Astrocyte of the cerebellum (primary cell): ENCODE measurements at places on chromosomes 7 and 10.
A peak's percentile ranks its signal among the peaks of the same experiment; 100 is the strongest.

DNA sequence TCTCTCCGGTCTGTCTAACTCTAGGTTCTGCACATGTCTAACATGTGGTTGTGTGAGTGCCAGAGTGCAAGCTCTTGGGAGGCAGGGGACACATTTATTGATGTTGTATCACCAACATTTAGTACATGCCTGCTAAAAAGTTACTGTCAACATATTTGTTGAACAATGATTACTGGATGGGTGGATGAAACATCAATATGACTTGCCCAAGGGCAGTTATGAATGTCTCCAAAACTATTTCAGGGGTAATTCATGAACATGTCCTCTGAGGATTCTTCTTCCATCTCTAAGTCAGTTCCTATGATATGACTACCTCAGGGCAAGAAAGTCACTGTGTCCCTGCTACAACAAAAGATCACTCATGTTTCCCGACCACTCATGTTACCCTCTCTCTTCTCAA is 91.3 kb upstream of the STEAP1B start:
- DNase-seq, result no peak

DNA sequence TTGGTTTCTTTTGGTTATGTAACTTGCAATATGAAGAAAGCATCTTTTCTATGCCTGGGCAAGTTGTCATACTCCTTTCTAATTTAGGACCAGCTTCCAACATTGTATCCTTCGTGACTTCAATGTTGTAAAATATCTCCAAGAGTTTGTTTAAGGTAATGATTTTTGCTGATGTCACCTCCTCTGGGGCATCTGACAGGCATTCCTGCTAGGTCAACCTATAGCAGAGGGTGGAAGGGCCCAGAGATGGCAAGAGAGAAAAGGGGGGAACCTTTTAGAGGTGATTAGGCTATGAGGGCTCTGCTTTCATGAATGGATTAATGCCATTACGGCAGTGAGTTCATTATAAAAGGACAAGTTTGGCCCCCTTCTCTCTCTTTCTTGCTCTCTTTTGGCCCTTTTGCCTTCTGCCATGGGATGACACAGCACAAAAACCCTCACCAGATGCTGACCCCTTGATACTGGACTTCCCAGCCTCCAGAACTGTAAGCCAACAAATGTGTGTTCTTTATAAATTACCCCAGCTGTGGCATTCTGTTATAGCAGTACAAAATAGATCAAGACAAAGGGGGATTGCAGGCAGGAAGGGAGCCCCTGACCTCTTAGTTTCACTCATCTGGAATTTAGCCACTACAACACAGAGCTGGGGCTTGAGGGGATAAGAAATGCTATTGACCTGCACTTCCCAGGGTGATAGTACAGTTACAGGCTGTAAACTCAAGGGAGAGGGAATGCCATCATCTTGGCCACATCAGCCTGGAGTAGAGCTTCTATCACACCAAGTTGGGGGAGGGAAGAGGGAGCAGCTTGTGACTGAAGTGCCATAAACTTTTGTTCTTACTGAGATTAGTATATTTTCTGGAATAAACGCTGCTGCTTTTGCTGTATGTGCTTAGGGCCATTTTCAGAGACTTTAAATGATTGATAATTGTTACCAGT is 195.9 kb downstream of the CFTR start:
- no peak for DNase-seq

DNA sequence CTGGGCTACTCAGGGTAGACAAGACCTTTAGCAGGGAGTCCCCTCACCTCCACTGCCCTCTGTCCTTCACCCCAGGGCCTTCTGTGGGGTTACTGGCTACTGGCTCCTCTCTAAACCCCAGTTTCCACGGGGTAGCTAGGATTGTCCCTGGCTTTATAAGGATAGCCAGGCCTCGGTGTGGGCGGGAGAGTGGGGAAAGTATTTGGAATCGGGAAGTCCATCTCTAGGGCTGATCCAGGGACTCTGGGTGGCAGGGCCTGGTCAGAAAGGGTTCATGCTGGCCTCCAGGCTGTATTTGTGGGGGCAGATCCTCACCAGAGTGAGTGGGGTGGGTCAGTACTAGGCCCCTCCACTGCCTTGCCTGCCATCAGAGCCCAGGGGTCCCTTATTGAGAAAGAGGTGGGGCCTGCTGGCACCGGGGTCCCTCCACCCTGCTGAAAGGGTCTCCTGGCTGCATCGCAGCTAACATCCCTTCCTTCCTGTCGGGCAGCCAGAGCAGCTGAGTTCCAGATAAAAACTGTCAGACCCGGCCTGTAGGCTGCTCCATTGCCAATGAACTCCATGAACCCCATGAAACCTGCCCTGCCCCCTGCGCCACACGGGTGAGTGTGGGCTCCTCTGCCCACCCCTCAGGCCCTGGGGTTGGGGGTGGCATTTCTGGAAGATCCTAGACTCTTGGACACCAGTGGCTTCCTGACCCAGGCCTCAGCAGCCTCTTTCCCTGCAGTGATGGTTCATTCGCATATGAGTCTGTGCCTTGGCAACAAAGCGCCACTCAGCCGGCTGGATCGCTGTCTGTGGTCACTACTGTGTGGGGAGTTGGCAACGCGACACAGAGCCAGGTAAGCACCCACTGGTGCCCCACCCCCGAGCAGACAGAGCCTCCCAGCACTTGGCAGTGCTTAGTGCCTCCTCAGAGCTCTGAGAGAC is 7.3 kb downstream of the ZMIZ2 start:
- DNase-seq, result no peak

- DNase-seq, result no peak
Observed at GRCh38 chr7:87920578-87920977, 13.5 kb upstream of the ADAM22 start.

DNA sequence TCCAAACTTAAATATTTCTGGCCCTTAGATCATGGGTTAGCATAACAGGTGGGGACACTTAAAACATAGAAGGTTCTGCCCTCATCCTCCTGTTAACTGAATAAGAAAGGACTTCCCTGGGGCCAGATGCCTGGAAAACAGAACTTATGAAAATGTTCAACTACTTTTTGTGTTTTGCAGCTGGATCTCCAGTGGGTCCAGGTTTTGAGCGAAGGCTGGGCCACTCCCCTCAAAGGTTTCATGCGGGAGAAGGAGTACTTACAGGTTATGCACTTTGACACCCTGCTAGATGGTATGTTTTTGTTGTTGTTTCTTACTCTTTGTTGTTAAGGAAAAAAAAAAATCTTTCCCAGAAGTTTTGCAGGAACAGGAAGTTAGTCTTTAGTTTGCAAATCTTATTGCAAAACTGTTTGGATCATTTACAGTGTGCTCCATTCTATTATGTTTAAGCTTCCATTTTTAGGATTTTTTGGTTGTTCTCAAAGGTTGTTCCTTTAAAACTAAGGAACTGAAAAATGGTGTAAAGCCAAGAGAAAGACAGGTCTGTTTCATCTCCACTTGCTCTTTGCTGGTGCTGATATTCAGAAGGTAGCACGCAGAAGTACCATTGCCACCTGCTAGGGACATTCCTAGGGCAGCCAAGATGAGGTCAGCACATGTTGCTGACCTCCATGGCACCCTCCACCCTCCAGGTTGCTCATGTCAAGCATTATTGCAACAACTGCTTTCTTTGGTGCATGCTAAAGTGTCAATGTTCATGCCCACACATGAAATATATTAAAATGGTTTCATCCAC is 56.1 kb downstream of the PAPSS2 start:
- no peak for DNase-seq

DNA sequence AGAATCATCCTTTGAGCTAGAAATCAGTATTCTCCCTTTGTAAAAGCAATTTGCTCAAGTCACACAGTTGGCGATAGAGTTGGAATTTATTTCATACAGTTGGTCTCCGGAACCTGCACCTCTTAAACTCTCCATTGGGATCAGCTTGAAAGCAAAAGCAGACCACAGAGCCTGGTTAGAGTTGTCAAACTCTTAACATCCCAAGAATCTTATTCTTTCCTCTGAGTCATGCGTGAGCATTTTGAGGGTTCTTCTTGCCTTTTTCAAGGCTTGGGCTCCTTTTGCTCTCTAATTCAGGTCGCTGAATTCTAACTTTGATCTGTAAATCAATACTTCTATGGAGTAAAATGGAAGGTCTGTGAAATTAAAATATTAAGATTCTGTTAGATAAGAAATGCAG is 19.6 kb upstream of the SCIN start:
- DNase-seq, result peak; percentile 34

DNA sequence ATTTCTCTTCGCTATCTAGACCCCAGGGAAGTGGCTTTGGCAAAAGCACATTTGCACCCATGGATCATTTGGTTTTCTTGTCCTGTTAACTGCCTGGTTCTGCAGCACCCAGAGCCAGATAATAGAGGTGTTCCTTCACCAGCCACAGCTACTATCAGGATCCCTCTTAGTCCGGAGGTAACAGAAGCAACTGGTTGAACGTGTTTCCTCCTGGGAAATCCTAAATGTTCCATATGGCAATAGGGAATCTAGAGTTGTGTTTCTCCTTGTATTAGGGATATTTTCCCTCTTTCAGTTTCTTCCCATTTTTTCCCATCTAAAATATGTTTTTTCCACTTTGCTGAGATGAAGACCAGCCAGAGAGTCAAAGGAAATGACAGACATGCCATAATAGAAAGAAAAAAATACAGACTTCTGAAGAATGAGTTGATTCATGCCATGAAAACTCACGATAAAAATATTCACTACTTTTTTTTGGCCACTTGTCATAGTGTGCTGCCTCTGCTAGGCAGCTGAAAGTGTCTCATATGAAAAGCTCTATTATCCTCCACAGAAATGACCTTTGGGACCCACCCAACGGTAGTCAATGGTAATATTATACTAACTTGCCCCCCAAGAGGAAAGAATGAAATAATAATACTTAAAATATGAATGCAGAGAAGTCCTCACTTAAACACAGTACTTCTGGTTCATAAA is 472.8 kb downstream of the KCNMA1 start:
- DNase-seq, result no peak

GRCh38 chr7:75650681-75651080 is 88.1 kb downstream of the HIP1 start:
- no peak for DNase-seq

- no peak for DNase-seq
Observed at GRCh38 chr10:52609071-52609470, 163.5 kb downstream of the MBL2 start.

DNA sequence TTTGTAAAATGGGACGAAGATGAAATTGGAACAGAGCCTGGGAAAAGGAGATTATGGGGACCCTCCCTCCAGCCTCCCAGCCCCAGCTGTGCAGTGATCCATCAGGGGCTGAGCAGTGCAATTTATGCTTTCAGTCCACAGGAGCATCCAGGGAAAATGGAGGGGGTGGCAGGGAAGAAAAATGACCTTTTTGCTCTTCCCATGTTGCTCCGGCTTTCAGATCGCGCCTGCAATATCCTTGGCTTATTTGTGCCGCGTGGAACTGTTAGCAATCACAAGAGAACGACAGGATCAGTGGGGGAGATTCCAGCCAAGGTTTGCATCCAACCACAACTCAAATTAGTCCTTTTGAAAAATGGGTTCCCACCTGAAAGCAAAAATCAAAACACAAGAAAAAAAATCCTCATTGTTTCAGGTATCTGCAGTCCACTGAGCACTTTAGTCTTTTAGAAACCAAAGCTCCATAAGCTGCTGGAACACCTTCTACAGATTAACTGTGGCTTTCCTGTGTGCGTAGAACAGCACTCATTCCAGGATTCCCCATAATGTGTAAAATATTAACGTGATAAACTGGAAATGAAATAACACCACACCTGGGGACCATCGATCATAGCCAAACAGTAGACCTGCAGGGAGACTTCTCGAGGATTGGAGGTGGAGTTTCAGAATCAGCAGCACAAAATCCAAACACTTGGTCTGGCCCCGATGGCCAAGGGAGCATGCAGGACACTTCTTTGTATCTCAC is 30.7 kb upstream of the SFMBT2 start:
- DNase-seq, result no peak

- no peak for DNase-seq
Observed at GRCh38 chr10:6607182-6607581, 27.1 kb upstream of the PRKCQ start.

- no peak for DNase-seq
Observed at GRCh38 chr10:36703179-36703578, 422.2 kb upstream of the ANKRD30A start.

DNA sequence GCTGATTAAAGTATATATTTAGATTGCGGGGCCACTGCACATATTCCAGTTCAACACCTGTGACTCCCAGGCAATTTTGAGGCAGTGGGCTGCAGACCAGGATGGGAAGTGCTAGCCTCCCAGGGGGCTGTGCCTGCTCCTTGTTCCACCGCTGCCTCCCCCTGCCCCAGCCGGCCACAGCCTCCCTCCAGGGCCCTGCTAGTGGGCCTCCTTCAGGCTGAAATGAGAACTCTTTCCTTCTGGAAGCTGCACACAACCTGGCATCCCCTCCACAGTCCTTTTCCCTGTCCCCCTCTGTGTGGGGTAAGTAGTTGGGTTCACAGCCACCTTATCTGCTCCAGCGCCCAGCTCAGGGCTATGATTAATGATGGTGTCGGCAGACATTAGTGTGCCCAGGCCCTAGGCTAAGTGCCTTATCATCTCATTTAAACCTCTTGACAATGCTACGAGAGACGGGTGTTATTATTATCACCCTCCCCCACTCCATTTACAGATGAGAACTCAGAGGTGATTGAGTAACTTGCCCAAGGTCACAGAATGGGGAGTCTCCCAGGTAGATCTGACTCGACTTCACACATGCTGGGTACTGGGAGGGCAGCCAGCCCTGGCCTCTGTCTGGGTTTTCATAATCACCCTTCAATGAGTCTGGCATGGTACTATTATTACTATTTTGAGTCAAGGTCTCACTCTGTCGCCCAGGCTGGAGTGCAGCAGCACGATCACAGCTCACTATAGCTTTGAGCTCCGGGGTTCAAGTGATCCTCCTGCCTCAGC is 10.8 kb upstream of the SFRP5 start:
- no peak for DNase-seq

GRCh38 chr7:141076377-141076776 is 2.5 kb downstream of the TMEM178B start:
- no peak for DNase-seq

DNA sequence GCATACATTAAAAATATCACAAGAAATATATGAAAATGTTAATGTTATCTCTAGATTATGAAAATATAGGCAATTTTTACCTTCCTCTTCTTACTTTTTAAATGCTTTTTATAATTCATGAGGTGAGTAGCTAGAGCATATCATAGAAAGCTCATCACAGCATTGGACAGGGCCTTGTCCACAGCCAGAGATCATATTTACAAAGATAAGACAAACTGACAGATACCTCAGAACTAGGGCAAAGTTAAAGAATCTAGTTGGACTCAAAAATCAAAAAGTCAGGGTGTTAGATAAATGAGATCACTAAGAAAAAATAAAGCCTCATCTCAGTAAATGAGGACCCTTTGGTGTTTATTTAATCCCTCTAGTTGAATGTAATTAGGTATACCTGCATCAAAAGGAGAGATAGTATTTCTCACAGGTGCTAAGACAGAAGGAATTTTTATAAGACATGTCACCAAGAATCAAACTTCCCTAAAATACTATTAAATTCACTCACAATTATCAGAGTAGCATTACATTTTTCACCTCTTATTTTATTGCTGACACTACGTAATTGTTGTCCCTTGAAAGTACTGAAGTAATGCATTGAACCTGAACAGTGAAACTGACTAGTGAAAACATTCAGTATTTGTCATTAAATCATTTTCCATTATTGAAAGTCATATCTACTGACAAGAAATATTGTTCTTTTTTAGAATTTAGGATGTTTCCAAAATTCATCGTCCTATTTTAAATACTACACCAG is 25.6 kb downstream of the CFAP69 start:
- no peak for DNase-seq

- no peak for DNase-seq
Observed at GRCh38 chr7:151095123-151095797, 9.0 kb downstream of the AGAP3 start.
